ENCODE measurements at places on chromosomes 1 and 21. TPM values are rescaled to one million over a fixed set of nuclear protein-coding genes. Genes with fewer than 3 reads are reported as not detected.

DNA sequence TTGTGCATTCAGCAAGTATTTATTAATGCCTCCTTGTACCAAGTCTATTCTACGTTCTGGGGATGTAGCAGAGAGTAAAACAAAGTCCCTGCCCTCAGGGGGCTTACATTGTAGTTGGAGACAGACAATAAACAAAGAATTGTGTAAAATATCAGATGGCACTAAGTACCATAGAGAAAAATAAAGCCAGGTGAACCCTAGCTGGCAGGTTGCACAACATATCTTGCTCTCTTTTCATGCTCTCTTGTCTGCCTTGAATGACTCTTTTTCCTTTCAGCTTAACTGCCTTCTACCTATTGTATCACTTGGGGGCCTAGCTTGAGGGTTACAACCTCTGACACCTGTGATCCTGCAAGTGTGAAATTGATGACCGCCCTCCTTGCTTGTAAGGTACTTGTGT is 20.7 kb upstream of the FASLG start:
- DNase-seq: no peak

Gene PRRX1
- 0.91 TPM for polyA plus RNA-seq

Gene PER3
- 14.3 TPM for polyA plus RNA-seq

Gene GART
- polyA plus RNA-seq: 63.2 TPM

DNA sequence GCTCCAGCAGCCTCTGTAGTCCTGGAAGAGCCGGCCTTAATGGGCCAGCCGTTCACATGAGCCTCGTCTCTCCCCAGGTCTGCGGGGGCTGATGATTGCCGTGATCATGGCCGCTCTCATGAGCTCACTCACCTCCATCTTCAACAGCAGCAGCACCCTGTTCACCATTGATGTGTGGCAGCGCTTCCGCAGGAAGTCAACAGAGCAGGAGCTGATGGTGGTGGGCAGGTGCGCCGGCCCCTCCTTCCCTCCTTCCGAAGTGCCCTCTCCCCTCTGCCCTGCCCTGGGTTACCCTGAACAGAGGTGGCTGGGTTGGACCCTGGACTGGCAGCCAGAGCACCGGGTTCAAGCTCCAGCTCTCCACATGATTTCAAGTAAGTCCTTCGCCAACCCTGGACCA is 13.1 kb downstream of the SLC5A9 start:
- no peak for DNase-seq

GRCh38 chr1:78678324-78678723 is 28.7 kb downstream of the IFI44 start:
- DNase-seq: no peak

DNA sequence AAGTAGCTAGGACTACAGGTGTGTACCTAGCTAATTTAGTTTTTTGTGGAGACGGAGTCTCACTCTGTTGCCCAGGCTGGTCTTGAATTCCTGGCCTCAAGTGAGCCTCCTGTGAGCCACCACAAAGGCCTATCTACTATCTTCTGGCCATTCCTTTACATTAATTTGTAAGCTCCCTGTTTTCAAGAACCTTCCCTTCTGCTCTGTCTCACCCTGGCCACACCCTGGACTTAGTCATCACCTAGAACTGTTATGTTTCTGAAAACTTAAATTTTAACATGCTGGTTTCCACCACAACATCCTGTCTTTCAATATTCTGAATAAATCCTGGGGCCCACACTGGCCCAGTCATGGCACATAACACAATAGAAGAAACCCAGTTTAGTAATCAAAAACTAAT is 4.9 kb upstream of the B4GALT3 start:
- DNase-seq: no peak
